ENCODE measurements at places on chromosomes 1 and 21. TPM values are rescaled to one million over a fixed set of nuclear protein-coding genes. Genes with fewer than 3 reads are reported as not detected.

- peak; percentile 60 for DNase-seq
Observed at GRCh38 chr1:156664767-156665411, 12.3 kb downstream of the NES start.

- DNase-seq, result no peak
Observed at GRCh38 chr1:153546796-153547559, 1.4 kb upstream of the S100A4 start.

DNA sequence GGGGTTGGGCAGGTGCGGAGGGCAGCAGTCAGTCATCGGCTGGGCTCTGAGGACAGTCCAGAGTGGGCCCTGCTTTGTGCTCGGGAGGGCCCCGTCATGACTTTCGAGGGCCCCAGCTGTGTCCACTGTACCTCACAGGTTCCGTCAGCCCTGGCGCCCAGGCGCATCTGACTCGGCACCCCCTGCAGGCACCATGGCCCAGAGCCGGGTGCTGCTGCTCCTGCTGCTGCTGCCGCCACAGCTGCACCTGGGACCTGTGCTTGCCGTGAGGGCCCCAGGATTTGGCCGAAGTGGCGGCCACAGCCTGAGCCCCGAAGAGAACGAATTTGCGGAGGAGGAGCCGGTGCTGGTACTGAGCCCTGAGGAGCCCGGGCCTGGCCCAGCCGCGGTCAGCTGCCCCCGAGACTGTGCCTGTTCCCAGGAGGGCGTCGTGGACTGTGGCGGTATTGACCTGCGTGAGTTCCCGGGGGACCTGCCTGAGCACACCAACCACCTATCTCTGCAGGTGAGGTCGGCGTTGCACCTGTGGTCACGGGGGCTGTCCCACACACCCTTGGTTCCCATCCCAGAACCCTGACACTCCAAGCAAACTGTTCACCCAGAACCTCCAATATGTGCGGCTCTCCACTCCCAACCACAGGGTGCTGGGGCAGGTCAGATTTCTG lies 7.8 kb downstream of the PODN start:
- DNase-seq, result no peak

- no peak for DNase-seq
Observed at GRCh38 chr1:35866991-35867390, 16.0 kb upstream of the AGO1 start.

The PHLDA3 gene
- 126 TPM for total RNA-seq

DNA sequence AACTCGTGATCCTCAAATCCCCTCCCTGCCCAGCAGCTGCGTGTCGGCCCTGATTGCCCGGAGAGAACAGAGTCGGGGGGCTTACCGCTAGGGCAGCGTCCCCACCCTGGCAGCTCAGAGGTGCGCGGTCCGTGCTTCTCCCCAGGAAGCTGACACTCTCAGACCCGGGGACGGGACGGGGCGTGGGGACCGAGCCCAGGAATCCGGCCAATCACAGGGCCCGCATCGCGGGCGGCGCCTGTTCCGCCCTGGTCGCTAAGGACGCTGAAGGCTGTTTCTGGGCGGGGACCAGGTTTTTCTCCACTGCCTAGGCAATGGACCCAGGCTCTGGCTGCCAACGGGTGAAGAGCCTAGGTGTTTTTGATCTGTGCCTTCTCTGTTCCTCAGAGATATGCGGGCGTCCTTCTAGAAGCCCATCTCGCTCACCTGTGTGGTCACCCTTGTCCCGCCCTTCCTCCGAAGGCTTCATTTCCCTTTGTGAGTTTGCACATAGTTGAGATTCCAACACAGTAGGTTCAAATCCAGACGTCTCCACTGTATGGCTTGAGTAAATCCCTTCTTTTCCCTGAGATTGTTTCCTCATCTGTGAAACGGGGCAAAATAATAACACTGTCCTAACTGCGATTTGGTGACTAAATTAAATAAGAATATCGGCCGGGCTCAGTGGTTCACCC lies at the start of gene C1orf87:
Gene C1orf87 (minus strand): TSS at position 166 of the 674 bp plus-strand sequence. CDS start 1,127 bp downstream, outside the sequence.
- DNase-seq, result no peak

The FCAMR gene
- not detected for total RNA-seq

GRCh38 chr1:89759036-89759435 lies 61.8 kb upstream of the LRRC8D start:
- DNase-seq, result no peak

DNA sequence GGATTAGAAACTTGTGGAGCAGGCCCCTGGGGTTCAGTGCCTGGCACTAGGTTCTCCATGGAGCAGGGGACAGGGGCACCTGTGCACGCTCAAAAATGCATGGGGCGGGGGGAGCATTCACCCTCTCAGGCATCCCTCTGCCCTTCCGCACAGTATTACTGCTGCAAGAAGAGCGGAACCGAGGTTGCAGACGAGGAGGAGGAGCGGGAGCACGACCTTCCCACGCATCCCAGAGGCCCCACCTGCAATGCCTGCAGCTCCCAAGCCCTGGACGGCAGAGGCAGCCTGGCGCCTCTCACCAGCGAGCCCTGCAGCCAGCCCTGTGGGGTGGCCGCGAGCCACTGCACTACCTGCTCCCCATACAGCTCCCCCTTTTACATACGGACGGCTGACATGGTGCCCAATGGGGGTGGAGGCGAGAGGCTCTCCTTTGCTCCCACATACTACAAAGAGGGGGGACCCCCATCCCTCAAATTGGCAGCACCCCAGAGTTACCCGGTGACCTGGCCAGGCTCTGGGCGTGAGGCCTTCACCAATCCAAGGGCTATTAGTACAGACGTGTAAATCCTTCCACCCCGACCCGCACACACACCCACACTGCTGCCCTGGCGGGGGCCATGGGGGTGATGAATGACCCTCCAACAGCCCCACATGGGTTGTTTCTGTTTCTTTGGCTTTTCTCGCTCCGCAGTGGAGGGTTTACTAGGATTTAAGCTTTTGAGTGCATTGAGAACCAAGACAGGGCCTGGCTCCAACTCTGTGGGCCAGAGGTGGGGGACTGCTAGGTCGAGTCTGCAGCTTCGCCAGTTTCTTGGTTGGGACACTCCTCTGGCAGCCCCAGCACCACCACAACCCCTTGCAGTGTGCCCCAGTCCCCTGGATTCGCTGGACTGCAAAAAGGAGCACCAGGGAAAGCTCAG lies 63.7 kb downstream of the TOR1AIP2 start:
- no peak for DNase-seq
